ENCODE measurements at places on chromosomes 7 and 10. TPM values are rescaled to one million over a fixed set of nuclear protein-coding genes. Genes with fewer than 3 reads are reported as not detected.

DNA sequence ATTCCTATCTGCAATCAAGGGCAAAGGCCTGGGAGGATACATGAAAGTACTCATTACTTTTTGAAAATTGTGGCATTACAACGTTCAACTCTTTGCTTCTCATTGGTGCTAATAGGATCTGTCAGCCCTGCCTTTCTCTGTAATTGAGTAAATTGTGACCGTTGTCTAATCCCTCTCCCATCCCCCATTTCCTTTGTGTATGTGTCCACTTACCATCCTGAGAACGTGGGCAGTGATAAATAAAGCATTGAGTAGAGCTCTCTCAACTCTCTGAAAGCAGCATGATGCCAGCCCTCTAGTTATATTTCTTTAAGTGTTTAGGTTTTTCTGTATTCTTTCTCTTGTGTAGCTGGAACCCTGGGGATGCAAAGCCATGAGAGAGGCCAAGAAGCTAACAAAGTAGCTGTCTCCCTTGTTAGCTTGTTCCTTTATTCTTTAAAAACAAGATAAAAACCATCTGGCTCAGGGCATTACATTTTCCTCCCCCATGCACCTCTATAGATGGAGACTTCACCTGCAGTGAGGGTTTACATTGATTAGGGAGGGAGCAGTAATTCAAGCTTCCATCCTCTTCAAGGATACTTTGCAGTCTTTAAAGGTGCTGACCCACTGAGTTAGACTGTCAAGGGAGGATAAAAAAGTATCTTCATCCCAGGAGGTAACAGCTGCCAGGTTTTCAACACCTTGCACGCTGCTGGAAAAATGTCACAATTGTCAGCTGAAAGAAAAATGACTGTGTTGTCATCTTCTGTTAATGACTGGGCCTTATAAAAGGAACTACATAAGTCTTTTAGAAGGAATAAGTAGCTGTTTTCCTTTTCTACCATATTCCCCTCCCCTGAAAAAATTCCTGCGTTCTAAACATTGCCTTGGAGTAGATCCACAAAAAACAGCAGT is 112.3 kb downstream of the BTRC start:
- DNase-seq: no peak

DNA sequence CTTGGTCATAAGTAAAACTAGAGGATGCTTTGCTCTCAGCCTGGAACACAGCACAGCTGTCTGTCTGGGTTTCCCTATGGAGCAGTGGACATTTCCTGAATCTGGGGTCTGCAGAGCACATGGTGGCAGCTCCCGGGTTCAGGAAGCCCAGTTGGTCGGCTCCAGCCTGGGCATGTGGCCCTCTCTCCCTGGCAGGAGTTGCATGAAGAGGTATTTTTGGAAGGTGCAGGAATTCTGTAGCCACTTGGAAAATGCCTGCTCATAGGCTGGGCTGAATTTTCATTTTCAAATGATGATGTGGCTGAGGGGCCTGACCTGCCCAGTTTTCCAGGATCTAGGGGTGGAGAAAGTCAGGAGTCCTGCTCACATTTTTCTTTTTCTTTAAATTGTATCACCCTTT is 6.7 kb upstream of the TPST1 start:
- peak; percentile 50 for DNase-seq

GRCh38 chr10:96614515-96614914 is 27.7 kb upstream of the TM9SF3 start:
- no peak for DNase-seq

UNC5B gene
- total RNA-seq: 9.7 TPM

COL1A2 gene
- total RNA-seq: 209 TPM

GRCh38 chr7:129144834-129145668 is 544 bp downstream of the TSPAN33 start:
- peak; percentile 62 for DNase-seq

PHKG1 gene
- 0.46 TPM for total RNA-seq

- no peak for DNase-seq
These were observed 237.2 kb upstream of the AKR1E2 start for GRCh38 chr10:4588824-4589223.

NXPH1 gene
- not detected for total RNA-seq

DNA sequence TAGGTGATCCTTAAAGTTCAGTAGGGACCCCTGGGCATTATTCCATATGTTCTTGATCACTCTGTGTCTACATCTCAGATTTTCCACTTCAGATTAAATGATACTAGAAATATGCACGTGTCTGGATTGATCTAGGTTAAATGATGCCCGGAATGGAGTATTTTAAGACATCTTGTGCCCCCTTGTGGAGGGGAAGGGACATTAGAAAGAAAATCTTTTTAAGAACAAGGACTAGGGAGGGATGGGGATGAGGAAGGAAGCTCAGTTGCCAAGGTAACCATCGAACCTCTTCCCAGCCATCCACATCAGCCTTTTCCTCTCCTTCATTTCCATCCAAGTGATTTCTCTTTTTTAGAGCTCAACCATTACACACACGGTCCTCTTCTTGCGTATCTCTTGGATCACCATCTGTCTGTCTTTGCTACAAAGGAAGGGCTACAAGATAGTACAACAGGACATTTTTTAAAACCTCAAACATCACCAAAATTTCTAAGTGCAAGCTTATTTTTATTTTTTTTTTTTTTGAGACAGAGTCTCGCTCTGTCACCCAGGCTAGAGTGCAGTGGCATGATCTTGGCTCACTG is 40.5 kb downstream of the PRSS2 start:
- DNase-seq: peak; percentile 61

GRCh38 chr7:155289107-155289506 is 8.6 kb upstream of the INSIG1 start:
- DNase-seq: no peak

GPR146 gene
- total RNA-seq: 1.4 TPM

DNA sequence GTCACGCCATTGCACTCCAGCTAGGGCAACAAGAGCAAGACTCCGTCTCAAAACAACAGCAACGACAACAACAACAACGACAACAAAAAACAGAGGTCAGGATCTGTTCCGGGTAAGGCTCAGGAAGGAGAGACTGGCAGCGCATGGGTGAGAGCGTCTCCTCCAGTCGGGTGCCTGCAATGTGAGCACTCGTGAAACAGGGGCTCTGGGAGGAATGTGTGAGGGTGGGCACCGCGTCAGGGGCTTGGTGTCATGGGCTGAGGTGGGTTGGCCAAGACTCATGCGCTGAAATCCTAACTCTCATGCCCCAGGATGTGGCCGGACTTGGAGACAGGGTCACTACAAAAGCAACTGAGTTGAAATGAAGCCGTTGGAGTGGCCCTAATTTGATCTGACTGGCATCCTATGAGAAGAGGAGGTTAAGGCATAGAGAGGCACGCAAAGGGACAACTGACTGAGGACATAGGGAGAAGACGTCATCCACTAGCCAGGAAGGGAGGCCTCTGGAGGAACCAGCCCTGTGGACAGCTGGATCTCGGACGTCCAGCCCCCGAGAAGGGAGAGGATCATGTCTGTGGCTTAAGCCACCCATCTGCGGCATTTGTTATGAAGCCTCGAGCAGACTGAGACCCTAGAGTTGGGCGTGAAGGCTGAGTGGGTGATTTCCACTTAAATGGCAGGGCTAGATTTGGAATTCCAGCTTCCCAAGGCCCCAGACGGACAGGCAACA is 241.5 kb upstream of the PITRM1 start:
- DNase-seq: no peak

GRCh38 chr10:77244746-77245145 is 392.9 kb downstream of the KCNMA1 start:
- no peak for DNase-seq

GRCh38 chr10:58833771-58834561 is 321.3 kb downstream of the BICC1 start:
- DNase-seq: no peak

- DNase-seq: no peak
These were observed 18.8 kb downstream of the TFAM start for GRCh38 chr10:58404001-58404400.

DNA sequence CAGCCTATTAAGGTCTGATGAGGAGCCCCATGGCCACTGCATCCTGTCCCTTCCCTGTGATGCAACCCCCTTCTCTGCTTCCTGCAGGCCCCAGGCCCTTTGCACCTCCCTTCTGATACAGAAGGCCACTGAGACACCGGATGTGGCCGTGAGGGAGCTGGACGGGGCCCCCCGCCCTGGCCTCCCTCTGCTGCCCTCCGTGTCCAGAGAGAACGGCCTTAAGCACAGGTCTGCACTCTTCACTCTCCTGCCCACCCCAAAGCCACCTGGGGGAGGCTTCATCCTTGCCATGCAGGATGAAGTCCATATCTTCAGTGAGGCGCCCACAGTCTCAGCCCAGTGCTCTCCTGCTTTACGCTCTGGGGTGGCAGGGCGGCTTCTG is 86.9 kb upstream of the GNA12 start:
- DNase-seq: peak; percentile 41

DNA sequence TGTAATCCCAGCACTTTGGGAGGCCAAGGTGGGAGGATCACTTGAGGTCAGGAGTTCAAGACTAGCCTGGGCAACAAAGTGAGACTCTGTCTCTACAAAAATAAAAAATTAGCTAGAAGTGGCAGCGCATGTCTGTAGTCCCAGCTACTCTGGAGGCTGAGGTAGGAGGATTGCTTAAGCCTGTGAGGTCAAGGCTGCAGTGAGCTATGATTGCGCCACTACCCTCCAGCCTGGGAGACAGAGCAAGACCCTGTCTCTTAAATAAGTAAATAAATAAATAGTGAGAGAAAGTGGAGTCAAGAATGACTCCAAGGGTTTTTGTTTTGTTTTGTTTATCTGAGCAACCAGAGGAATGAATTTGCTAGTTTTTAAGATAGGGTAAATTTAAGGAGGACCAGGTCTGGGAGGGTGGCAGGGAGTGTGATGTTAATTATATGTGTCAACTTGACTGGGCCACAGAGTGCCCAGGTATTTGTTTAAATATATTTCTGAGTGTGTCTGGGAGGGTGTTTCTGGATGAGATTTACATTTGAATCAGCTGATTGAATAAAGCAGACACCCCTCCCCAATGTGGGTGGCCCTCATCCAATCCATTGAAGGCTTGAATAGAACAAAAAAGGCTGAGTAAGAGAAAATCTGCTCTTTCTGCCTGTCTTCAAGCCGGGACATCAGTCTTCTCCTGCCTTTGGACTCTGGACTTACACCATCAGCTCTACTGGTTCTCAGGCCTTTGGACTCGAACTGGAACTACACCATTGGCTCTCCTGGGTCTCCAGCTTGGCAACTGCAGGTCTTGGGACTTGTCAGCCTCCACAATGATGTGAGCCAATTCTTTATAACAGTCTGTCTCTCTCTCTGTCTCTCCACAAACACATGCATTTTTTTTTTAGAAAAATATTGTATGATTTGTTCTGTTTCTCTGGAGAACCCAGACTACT is 23.5 kb downstream of the IMPDH1 start:
- DNase-seq: no peak

GRCh38 chr10:30238836-30239235 is 110.2 kb downstream of the MTPAP start:
- DNase-seq: no peak

GRCh38 chr7:27991006-27991528 is 189.5 kb downstream of the JAZF1 start:
- no peak for DNase-seq

- peak; percentile 58 for DNase-seq
These were observed 76.3 kb upstream of the PRKAR2B start for GRCh38 chr7:106968160-106968559.

All from endodermal cell (in vitro differentiated cells).